MCF 10A (cell line): ENCODE measurements at places on chromosomes 3 and 15. TPM values are rescaled to one million over a fixed set of nuclear protein-coding genes. Genes with fewer than 3 reads are reported as not detected.

DNA sequence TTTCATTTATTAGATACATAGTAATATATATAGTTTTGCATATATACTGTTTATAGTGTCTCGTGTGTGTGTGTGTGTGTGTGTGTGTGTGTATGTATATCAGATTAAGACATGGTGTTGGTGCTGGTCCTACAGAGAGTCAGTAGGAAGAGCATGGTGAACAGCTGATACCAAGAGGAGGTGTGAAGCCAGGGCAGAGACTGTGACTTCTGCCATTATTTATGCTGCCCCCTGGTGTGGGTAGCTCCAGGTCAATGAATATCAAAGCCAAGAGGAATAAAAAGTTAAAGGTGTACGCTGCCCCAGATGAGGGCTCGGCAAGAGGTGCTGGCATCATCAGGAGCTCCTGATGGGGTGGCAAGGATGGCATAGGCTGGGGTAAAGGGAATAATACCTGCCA lies 299.5 kb upstream of the RASGRP1 start:
- no peaks in the 10 kb centered on the region for H3K27me3 ChIP-seq
- H3K4me3 ChIP-seq, result no peak overlapping the region

The ITGA11 gene
- 0.19 TPM in 1 of 2 replicates, not detected in the other for total RNA-seq

The KLHL40 gene
- not detected in 2 replicates for total RNA-seq

DNA sequence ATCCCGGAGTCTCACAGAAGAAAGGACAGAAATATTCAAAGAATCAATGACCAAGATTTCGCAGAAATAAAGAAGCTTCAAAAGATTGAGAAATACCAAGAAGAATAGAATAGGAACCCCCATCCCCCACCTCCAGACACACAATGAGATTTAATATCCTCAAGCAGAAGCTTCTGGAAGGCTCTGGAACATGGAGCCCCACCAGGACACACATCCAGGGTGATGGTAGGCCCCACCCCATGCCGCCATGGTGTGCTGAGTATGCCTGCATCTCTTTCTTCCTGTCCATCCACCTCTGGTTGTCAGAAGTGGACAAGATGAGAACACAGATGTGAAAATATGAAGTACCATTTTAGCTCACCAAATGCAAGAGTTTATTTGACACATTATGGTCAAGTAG lies 19.3 kb downstream of the PRR23E start:
- no peaks in the 10 kb centered on the region for H3K27me3 ChIP-seq
- no peak overlapping the region for H3K4me3 ChIP-seq
- H3K36me3 ChIP-seq, result no peaks in the 10 kb centered on the region
- H3K27ac ChIP-seq, result no peak overlapping the region
- H3K4me1 ChIP-seq, result no peaks in the 10 kb centered on the region
- DNase-seq, result no peak

The REC114 gene
- not detected in 2 replicates for total RNA-seq

GRCh38 chr3:159439346-159439745 lies 549.3 kb upstream of the IL12A start:
- H3K36me3 ChIP-seq, result no peaks in the 10 kb centered on the region
- no peaks in the 10 kb centered on the region for H3K27me3 ChIP-seq
- H3K4me1 ChIP-seq, result no peaks in the 10 kb centered on the region
- DNase-seq, result no peak
- H3K4me3 ChIP-seq, result no peak overlapping the region

- H3K4me1 ChIP-seq, result no peaks in the 10 kb centered on the region
- peak; percentile 49 for DNase-seq
- no peak overlapping the region for H3K4me3 ChIP-seq
- peaks cover 13% of the 10 kb centered on the region for H3K27me3 ChIP-seq
- H3K36me3 ChIP-seq, result no peaks in the 10 kb centered on the region
Observed at GRCh38 chr3:145807990-145808389, 353.0 kb downstream of the PLOD2 start.

DNA sequence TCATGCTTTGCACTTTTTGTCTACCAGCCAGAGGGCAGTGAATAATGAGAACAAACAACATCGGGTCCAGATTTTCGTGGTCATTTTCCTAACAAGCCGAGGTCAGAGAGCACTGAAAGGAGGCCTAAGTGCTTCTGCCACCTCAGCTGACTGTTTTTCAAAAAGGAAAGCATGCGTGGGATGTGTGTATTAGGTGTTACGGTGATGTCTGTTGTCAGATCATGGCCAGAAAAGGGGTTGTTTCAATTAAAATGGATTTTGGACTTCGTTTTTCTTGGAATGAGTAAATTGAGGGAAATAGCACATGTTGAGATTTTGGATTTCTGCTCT lies 99.5 kb downstream of the APBA2 start:
- H3K27me3 ChIP-seq, result peaks cover 18% of the 10 kb centered on the region
- H3K36me3 ChIP-seq, result no peaks in the 10 kb centered on the region
- DNase-seq, result no peak
- H3K27ac ChIP-seq, result no peak overlapping the region

DNA sequence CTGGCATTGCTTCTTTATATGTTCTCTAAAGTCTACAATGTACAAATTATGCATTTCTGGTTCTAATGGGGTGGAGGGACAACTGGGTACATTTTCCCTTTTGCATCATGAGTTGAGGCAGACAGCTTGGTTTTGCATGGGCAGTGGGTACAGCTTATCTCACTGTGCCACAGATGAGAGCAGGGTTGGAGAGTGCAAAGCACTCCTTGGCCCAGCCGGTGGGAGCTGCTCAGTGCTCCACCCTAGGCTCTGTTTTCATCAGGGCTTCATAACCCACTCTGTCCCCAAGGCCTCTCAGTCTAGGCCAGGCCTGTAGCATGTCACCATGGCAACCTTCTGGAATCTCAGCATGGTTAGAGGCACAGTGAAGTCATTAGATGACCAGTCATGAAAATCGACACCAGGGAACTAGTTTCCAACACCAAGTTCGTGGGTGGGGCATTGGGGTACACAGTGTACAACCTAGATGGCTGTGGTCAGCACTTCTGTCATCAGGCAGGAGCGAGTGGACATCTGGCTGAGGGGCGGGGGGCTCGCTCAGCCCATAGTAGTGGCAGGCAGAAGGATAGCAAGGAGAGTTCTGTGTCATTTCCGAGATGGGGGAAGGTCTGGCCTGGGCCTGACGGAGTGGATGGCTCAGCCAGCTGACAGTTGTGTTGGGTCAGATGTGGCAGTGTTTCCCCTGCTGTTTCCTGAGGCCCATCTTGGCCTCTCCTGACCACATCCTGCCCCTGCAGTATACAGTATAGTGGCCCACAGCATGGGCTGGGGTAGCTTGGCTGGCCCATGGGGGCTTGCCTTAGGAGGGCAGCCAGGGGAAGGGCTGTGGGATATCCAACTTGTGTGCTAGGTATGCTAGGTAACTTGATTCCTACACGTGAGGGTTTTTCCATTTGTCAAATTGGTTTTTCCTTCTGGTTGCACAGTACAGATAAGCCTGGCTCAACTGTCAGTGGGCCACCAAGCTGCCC lies 75.7 kb upstream of the PRR23C start:
- H3K27me3 ChIP-seq, result no peaks in the 10 kb centered on the region
- H3K4me3 ChIP-seq, result no peak overlapping the region
- H3K36me3 ChIP-seq, result no peaks in the 10 kb centered on the region

The ZBTB20 gene
- total RNA-seq, result 10.7 and 11.6 TPM in 2 replicates

DNA sequence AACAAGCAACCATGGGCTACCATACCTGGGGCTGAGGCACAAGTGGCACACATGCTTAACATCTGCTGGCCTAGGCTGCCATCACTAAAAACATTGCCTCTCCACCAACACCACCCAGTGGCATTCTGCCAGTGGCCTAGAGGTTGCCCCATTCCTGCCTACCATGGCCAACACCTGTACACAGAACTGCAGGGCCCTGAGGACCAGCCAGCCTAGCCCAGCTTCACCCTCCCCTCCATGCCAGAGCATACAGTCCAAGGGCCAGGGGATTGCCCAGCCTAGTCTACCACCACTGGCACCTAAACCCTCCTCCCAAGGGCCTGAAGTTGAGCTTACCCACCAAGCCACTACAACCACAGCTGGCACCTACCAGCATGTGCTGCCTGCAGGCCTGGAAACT lies 35.3 kb downstream of the NEK10 start:
- no peak overlapping the region for H3K4me3 ChIP-seq
- no peaks in the 10 kb centered on the region for H3K4me1 ChIP-seq
- no peak overlapping the region for H3K27ac ChIP-seq
- DNase-seq, result no peak
- no peaks in the 10 kb centered on the region for H3K27me3 ChIP-seq
- H3K36me3 ChIP-seq, result no peaks in the 10 kb centered on the region

DNA sequence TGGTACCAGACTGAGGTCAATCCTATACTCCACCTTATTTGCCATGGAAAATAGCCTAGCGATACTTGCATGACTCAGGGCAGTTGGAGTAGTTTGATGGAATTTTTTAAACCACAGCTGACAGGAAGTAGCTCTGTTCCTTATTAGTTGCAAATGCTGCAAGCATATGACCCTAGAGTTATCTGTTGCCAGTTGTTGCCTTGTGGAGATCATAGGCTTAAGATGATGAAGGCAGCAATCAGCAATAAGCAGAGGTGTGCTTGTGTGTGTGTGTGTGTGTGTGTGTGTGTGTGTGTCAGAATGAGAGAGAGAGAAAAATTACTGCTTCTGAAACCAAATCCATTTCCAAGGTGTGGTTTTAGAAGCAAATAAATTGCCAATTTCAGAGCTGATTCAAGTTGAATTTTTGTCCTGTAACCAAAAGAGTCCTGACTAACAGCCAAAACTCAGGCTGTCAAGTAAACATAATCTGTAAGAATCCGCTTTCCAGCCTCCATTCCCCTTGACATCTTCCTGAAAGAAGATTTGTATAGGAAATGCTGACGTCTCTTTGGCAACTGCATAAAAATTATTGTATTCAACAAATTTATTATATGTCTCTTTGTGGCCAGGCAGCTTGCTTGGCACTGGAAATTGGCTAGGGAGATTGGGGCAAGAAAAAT lies 141.2 kb downstream of the SERPINI1 start:
- no peak overlapping the region for H3K4me3 ChIP-seq
- peaks cover 26% of the 10 kb centered on the region for H3K27me3 ChIP-seq
- H3K27ac ChIP-seq, result no peak overlapping the region
- peak; percentile 51 for DNase-seq

- peak overlapping the region; percentile 99 for H3K27ac ChIP-seq
- H3K4me1 ChIP-seq, result peaks cover 64% of the 10 kb centered on the region
- peak; percentile 32 for DNase-seq
- H3K27me3 ChIP-seq, result no peaks in the 10 kb centered on the region
- no peaks in the 10 kb centered on the region for H3K36me3 ChIP-seq
Observed at GRCh38 chr3:55166576-55167555, 239.0 kb upstream of the LRTM1 start.

GRCh38 chr3:24023197-24023596 lies 78.1 kb downstream of the NR1D2 start:
- no peaks in the 10 kb centered on the region for H3K36me3 ChIP-seq
- H3K27me3 ChIP-seq, result no peaks in the 10 kb centered on the region
- H3K4me1 ChIP-seq, result no peaks in the 10 kb centered on the region
- H3K4me3 ChIP-seq, result no peak overlapping the region
- no peak overlapping the region for H3K27ac ChIP-seq

- no peaks in the 10 kb centered on the region for H3K4me1 ChIP-seq
- no peak overlapping the region for H3K4me3 ChIP-seq
- no peaks in the 10 kb centered on the region for H3K27me3 ChIP-seq
- no peaks in the 10 kb centered on the region for H3K36me3 ChIP-seq
- no peak overlapping the region for H3K27ac ChIP-seq
Observed at GRCh38 chr15:92196342-92196741, 197.3 kb upstream of the ST8SIA2 start.

DNA sequence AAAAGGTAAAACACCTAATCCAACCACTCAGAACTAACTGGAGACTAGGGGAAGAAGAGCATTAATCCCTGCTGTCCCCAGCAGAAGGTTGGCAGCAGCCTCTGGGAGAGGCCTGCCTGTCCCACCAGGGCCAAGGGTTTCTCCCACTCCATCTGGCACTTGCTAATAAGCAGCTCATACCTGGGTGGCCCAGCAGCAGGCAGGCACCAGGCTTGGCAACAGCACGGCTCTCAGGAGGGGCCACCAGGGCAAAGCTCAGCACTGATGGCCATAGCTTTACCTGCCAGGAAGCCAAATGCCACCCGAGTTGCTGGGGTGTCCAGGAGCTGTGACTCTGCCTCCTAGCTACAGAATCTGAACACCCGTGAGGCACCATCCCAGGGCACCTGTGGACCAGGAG lies 58.3 kb downstream of the BOC start:
- H3K4me3 ChIP-seq, result no peak overlapping the region
- DNase-seq, result no peak
- H3K27me3 ChIP-seq, result no peaks in the 10 kb centered on the region
- H3K27ac ChIP-seq, result no peak overlapping the region
- H3K36me3 ChIP-seq, result no peaks in the 10 kb centered on the region
- H3K4me1 ChIP-seq, result no peaks in the 10 kb centered on the region

The CD86 gene
- total RNA-seq, result not detected in 2 replicates

The PLSCR4 gene
- total RNA-seq, result 2.5 and 4.4 TPM in 2 replicates

DNA sequence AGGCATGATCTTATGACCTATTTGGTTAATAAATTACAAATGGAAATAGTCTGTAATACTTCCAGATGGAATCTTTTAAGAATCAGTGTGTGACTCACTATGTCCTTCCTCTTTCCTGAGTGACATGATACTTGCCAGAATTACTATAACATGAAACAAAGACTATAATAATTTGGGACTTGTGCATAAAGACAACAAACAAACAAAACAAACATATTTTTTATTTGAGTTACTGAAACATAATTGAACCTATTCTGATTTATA lies 1268.1 kb downstream of the OTOL1 start:
- peaks cover 6% of the 10 kb centered on the region for H3K4me1 ChIP-seq
- no peak overlapping the region for H3K27ac ChIP-seq
- DNase-seq, result no peak
- peaks cover 5% of the 10 kb centered on the region for H3K36me3 ChIP-seq
- H3K27me3 ChIP-seq, result no peaks in the 10 kb centered on the region

DNA sequence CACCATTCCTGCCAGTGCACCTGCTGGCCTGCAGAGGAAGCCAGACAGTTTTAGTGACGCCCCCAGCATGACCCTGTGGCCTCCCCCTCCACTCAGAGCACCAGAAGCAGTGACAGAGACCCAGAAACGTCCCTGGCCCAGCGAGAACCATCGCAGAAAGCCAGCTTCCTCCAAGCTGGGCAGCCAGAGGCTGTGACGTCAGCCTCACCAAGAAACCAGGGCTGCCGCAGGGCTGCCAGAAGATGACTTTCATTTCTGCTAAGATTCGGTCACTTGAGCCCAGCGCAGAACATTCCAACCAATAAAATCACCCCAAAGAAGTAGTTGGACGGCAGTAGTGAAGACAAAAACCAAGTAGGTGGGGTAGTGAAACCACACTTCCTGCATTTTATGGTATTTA lies 29.6 kb upstream of the RPL32 start:
- peaks cover 8% of the 10 kb centered on the region for H3K4me1 ChIP-seq
- DNase-seq, result no peak
- no peak overlapping the region for H3K27ac ChIP-seq
- H3K36me3 ChIP-seq, result no peaks in the 10 kb centered on the region
- H3K27me3 ChIP-seq, result peaks cover 20% of the 10 kb centered on the region

DNA sequence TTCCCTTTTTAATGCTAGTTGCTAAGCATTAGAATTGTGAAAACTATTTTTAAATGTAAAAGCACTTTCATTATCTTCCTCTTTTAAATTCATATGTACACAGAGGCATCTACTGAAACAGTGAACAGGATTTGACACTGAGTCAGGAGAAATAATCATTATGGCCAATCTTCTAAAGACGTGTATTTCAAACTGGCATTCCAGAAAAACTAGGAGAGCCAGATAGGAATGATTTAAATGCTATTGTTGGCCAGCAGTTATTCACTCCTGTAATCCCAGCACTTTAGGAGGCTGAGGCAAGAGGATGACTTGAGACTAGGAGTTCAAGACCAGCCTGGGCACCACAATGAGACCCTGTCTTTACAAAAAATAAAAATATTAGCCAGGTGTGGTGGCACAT lies 67.6 kb upstream of the RAP2B start:
- no peaks in the 10 kb centered on the region for H3K36me3 ChIP-seq
- H3K4me1 ChIP-seq, result no peaks in the 10 kb centered on the region
- DNase-seq, result no peak

- peak; percentile 93 for DNase-seq
- no peaks in the 10 kb centered on the region for H3K36me3 ChIP-seq
- H3K4me1 ChIP-seq, result peaks cover 32% of the 10 kb centered on the region
- H3K27me3 ChIP-seq, result peaks cover 7% of the 10 kb centered on the region
Observed at GRCh38 chr3:72270072-72270681, 485.2 kb upstream of the PROK2 start.
